Natural killer cell (primary cell): ENCODE measurements at places on chromosomes 1 and 21. TPM values are rescaled to one million over a fixed set of nuclear protein-coding genes. Genes with fewer than 3 reads are reported as not detected.

Gene C1orf122
- total RNA-seq = 13.9 TPM

Gene CR1
- 39.4 TPM for total RNA-seq

Gene SERPINC1
- 0.38 TPM for total RNA-seq

Gene UBE2U
- not detected for total RNA-seq

DNA sequence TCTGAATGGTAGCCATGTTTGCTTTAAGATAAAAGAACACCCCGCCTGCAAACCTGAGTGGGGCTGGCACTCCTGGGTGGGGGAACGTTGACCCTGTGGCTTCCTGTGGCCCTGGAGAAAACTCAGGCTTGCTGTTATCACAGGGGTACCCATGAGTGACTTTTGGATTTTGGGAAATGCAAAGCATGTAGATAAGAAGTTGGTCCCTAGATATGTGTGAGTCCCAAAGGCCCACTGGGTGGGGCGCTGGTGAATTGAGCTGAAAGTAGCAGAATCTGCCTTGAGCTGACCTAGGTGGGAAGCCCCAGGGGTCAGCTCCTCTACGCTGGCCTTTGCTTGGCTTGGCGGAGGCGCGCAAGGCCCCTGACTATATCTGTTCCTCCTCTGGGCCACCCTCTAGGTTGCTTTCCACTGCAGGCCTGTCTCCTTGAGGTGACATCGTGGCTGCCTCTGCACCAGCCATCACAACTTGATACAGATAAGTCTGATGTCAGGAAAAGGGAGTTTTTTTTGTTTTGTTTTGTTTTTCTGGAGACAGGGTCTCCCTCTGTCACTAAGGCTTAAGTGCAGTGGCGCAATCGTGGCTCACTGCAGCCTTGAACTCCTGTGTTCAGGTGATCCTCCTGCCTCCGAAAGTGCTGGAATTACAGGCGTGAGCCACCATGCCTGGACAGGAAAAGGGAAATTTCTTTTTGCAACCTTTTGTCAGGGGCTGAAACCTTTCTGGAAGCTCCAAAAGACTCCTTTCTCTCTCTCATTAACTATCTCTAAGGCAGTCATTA lies 72.2 kb downstream of the AGPAT3 start:
- DNase-seq = no peak
- no peaks in the 10 kb centered on the region for H3K36me3 ChIP-seq
- H3K4me3 ChIP-seq = no peak overlapping the region
- no peaks in the 10 kb centered on the region for H3K27me3 ChIP-seq
- H3K4me1 ChIP-seq = peaks cover 12% of the 10 kb centered on the region
